ENCODE measurements at places on chromosomes 7 and 10.

DNA sequence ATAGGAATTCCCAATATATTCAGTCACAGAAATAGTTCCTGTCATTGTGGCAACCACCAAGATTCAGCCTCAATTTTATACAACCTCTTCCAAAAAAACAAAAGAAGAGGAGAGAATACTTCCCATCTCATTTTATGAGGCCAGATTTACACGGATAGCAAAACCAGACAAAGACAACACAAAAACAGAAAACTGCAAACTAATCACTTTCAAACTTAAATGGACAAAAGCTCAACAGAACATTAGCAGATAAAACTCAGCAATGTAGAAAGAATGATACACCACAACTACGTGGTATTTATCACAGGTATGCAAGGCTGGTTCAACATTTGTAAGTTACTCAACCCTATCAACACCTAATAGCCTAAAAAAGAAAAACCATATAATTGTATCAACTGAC is 22.0 kb downstream of the PEX1 start:
- no peak for DNase-seq

- no peak for DNase-seq
Measured at GRCh38 chr10:131750973-131751826, 149.6 kb upstream of the PPP2R2D start.

- DNase-seq, result no peak
Measured at GRCh38 chr7:143327903-143328302, 12.0 kb downstream of the CLCN1 start.

DNA sequence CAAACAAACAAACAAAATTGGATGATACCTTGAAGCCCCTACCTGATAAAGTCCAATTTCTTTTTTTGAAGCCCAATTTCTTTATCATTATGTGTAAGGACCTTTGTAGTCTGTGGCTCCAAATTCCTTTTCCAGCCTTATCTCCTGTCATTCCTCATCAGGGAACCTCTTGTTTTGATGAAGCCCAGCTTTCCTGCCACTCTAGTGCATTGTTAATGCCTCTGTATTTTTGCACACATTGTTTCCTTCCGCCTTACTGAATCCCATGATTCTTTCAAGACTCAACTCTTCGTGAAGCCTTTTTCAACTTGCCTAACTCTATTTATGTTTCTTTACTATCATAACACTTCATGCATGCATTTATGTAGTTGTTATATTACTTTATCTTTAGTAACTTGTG is 3.3 kb downstream of the FBH1 start:
- no peak for DNase-seq

GRCh38 chr10:71339796-71340589 is 20.9 kb downstream of the SLC29A3 start:
- DNase-seq, result no peak

DNA sequence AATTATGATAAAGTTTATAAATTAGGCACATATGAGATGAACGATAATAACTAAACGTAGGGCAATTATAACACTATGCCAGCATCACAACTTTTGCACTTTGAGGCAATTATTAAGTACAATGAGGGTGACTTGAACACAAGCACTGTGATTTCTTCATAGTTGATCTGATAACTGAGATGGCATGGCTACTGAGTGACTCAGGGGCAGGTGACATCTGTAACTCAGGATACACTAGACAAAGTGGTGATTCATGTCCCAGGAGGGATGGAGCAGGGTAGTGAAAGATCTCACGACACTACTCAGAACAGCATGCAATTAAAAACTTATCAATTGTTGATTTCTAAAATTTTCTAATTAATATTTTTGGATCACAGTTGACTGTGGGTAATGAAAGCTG is 98.3 kb upstream of the ARHGAP21 start:
- DNase-seq, result no peak

DNA sequence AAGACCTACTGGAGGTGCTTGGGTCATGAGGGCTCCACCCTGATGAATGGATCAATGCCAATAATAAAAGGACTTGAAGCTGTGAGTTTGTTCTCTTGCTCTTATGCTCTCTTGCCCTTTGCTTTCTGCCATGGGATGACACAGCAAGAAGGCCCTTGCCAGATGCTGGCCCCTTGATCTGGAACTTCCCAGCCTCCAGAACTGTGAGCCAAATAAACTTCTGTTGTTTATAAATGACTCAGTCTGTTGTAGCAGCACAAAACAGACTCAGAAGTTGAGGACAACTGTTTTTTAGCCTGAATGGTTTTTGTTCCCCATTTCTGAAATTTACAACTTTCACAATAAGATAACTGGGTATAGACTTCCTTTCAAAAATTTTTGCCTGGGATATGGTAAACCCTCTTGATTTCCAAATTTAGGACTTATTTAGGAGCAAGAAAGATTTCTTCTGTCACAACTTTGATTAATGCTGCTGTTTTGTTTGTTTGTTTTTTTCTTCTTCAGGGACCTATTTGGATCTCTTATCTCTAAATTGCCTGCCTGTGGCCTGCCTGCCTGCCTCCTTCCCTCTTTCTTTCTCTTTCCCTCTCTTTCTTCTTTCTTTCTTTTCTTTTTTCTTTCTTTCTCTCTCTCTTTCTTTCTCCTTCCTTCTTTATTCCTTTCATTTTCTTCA is 12.1 kb downstream of the ENTPD1 start:
- no peak for DNase-seq

Measured in stimulated activated CD4-positive, alpha-beta T cell treated with anti-CD3 and anti-CD28 coated beads, TNF-alpha, amount 100 ng/mL, for 48 hours (primary cell).